ENCODE measurements at places on chromosomes 4 and X.

DNA sequence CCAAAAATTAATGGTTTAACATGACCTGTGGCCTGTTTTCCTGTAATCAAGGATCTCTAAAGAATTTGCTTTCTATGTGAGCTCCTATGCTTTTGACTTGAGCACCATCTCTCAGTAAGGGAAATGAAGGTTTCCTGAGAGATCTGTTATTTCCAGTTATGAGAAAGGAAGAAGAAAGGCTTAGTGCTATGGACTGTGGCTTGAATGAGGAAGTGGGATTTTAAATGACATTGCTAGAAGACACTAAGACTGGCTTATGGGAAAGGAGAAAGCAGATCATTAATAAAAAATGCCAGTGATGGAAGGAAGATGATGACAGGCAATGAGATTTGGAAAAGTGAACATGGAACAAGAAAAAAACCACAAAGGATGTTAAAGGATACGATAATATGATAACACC is 285.4 kb downstream of the OPHN1 start:
- no peak for DNase-seq

DNA sequence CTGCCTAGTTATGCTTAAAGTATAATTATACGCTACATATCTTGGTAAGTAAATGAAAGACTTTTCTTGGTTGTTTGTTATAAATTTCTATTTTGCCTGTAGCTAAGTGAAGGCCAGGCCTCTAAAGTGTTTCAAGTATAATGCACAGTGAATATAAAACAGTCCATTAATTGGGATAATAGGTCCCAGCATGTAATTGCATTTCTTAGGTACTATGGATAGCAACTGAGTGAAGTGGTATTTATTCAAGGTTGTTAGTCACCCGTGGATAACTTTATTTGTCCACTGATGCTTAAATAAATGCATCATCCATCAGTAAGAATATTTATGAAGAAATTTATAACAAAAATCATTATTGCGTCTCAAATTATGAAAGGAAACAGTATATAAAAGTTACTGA is 59.1 kb downstream of the TEX13C start:
- DNase-seq = no peak

DNA sequence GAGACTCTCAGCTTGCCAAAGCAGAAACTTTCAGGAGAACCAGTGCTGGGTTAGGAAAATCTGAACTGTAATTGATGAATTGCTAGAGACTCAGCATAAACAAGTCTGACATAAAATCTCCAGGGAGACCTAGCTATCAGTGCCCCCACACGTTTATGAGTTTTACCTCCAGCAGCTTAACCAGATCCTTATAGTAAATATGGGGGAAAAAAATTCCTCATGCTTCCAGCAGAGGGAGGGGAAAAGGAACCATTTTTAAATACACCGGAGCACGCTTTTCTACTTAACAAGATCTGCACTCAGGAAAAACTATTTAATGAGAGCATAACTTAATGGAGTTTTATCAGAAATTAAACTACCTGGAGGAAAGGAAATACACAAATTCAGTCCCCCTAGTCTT is 1040.7 kb upstream of the INTU start:
- DNase-seq = no peak

DNA sequence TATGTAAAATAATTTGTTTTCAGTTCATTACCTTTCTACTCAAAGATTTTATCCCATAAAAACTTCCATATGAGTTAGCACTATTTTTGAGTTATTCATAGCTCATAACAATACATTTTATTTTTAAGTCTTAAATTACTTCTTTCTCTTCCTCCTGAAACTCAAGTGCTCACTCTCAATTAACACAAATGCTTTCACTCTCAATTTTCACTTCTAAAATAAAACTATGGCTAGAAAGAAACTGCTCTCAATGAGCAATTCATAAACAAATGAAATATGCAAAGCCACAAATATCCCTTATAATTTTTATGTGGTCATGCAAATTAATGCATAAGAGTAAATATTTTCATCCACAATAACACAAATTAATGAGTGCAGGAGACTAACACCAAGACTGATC is 38.8 kb downstream of the MAML3 start:
- DNase-seq = no peak

- DNase-seq = no peak
These were observed 217.1 kb downstream of the ZNF674 start for GRCh38 chrX:46328133-46328532.

- no peak for DNase-seq
These were observed 1.6 kb downstream of the APBB2 start for GRCh38 chr4:41212616-41213203.

- peak; percentile 72 for DNase-seq
These were observed 23.7 kb downstream of the ELF4 start for GRCh38 chrX:130086447-130087206.

GRCh38 chrX:2542826-2543521 is 42.2 kb upstream of the DHRSX start:
- no peak for DNase-seq

DNA sequence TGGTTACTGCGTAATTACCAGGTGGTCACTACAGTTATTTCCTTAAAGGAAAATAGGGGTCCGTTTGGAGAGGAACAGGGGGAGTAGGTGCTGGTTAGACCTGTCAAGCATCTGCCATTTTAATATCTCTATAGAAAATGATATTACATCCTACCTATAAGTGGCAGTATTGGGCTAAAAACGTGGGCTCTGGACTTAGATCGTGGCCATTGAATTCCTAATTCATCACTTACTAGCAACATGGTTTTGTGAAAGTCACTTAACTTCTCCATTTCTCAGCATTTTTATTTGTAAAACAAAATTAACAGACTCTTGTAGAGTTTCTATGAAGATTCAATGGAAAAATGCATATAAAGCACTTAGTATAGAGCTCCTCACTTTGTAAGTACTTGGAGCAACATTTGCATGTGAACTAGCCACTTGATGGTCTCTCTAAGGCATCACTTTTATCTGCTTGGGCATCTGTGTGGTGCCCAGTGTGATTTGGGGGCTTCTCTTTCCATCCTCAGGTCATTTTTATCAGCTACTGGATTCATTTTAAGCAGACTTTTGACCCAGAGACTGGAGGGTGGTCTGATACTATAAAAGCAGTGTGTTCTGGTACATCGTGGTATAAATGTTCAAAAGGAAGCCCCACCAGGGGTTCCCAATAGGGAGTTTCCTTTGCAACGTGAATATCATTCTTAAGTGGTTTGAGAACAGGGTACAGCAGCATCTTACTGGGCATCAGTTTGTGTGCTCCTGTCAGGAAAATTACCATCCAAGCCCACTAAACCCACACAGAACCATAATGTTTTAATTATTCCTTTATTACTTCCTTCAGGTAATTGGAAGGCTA is 42.7 kb upstream of the RASSF6 start:
- DNase-seq = peak; percentile 4

DNA sequence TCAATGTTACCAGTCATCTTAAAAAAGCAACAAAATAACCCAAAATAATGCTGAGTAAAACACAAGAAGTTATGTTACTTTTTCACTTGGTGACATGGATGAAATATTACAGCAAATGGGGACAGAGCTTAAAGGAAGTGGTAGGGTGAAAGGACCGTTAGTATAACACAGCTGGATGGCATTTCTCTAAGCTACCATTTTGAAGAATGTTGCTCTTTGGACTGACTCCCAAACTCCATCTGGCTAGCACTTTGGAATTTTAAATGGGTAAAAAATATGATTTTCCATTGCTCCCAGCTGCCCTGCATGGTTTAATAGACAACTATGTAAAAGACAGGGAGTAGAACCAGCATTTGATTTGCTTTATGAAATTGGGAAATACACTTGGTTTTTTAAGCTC is 27.6 kb downstream of the CLCN5 start:
- DNase-seq = no peak

DNA sequence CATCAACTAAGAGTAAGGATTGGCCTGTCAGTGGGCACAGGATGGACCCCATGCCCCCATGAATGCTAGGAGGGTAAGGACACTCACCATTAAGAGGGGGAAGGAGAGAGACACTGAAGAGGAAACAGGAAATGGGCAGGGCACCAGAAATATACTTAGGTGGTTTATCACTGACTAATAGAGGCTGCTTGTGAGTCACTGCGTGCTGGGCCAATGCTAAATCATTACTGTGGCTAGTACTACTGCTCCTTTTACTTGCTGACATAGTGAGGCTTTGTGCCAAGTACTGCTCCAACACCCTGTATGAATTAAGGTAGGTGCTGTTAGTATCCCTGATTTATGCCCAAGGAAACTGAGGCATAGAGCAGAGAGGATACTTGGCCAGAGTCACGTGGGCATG is 130.4 kb upstream of the FRMPD4 start:
- DNase-seq = no peak

GRCh38 chr4:89249313-89249712 is 58.3 kb downstream of the GPRIN3 start:
- no peak for DNase-seq

- DNase-seq = no peak
These were observed 49.5 kb downstream of the HS6ST2 start for GRCh38 chrX:132908891-132909290.
